Natural killer cell (primary cell): ENCODE measurements at places on chromosomes 1 and 21. TPM values are rescaled to one million over a fixed set of nuclear protein-coding genes. Genes with fewer than 3 reads are reported as not detected.

DNA sequence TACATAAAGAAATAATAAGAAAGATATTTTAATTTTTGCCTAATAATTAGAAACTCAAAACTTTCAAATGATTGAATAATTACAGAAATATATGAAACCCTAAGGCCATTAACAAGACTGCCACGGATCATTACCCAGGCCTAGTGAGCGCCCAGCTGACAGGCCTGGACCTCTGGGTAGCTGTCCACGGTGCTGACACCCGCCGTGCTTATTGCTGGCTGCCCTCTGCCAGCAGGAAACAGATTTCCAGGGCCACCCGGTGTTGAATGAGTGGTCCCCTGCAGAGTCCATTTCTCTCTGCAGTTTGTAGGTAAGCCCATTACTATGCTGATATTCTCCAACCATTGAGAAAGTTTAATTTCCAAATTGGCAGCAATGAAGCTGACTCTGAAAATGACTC lies 254.4 kb upstream of the GJB5 start:
- DNase-seq, result no peak

DNA sequence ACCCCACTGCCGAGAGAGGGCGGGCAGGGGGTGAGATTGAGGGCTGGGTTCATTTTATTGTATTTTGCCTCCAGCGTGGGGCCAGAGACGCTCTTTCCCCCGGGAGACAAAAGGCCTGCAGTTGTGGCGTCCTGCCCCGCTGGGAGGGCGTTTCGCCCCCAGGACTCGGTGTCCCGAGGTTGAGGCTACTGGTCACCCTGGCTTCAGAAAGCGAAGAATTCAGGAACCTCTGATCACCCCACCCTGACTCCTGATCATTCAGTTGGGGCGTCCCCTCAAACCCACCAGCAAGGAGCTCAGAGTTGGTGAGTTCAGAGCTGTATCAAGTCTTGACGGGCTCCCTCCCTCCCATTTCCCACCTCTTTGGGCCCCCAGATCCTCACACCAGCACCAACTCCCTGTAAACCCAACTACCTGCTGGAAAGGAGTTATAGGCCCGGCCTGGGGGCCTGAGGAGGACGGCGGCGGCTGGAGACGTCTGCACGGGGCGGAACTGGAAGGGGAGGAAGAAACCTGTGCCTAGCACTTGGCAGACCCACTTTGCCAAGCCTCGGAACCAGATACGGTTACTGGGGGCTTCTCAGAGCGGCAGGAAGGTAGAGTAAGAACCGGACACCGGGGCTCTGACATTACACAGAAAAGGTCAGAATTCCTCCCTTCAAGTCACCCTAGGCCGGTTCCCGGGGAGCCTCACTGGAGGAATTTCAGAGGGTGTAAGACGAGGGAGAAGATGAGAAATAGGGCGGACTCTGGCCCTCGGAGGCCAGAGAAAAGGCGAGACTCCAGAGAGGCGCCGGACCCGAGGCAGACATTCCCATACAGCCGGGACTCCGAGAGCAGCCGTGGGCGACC lies 761 bp upstream of the PAX7 start:
- DNase-seq, result no peak

- no peak for DNase-seq
Measured at GRCh38 chr1:193625255-193625654, 438.8 kb upstream of the B3GALT2 start.

GRCh38 chr1:184191181-184191621 lies 139.7 kb downstream of the TSEN15 start:
- DNase-seq, result no peak

GRCh38 chr1:57835620-57836019 lies 411.8 kb upstream of the DAB1 start:
- DNase-seq, result no peak

- no peak for DNase-seq
Measured at GRCh38 chr1:192513697-192514096, 61.9 kb upstream of the RGS1 start.

DNA sequence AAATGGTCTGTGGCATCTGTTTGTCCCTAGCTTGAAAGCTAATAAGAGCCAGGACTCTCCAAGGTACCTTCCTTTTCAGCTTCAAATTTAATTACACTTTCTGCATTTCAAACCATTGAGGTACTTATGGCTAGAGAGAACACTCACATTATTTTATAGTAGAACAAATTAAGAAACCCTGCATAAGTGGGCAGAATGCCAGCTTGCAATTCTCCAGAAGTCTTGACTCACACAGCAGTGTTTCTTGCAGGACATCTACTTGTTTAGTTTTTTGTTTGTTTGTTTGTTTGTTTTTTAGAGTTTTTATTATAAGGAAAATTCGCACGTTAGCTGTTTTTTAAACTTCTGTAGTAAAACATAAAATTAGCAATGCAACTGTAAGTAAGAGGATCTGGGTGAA lies 397.2 kb downstream of the NEGR1 start:
- no peak for DNase-seq

- no peak for DNase-seq
Measured at GRCh38 chr1:37166005-37166404, 131.7 kb upstream of the GRIK3 start.

GRCh38 chr1:14914351-14914988 lies 239.1 kb upstream of the TMEM51 start:
- no peak for DNase-seq

DNA sequence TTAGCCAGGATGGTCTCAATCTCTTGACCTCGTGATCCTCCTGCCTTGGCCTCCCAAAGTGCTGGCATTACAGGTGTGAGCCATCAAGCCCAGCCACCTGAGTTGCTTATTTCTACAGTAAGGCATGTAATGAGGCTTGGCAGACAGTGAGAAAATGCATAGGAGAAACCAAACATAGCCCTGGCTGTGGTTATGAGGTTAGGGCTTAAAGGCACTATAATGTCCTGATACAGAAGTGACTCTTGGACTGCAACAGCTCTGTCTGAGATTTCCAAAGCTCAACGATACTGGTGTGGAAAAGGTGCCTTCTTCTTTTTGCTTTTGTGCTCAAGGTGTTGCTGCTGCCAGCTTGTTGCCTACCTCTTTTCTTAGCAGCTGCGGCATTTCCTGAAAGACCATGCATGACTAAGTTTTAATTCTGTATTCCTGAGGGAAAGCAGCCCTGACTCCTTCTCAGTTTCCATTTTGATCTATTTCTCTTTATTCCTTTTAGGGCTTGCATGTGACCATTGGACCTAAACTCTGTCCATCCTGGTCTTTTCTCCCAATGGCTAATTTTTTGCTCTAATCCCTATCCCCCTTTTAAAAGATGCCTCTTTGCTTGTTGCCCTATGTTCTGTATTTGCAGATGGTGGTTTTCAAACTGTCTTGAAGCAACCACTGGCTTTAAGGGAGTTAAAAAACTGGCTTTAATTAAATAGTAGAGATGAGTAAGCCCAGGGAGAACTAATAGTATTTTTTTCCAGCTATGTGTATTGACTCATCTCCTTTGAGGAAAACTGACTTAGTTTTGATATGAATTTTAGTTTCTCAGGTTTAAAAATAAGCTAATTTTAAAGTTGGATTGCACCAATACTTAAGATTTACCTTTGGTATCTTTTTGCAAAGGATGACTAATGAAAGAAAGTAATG lies 70.3 kb downstream of the KIF1B start:
- no peak for DNase-seq

GRCh38 chr1:16716691-16717335 lies 23.5 kb upstream of the RNU1-4 start:
- no peak for DNase-seq

- no peak for DNase-seq
Measured at GRCh38 chr1:3141129-3141528, 72.1 kb downstream of the PRDM16 start.

DNA sequence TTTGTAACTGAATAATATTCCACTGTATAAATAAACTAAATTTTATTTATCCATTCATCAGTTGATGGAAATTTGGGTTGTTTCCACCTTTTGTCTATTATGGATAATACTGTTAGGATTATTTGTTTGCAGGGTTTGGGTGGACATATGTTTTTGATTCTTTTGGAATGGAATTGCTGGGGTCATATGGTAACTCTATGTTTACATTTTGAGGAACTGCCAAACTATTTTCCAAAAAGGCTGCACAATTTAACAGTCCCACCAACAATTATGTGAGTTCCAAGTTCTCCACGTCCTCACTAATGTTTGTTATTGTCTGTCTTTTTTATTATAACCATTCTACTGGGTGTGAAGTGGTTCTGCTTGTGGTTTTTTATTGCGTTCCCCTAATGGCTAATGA lies 4.3 kb upstream of the SERBP1 start:
- DNase-seq, result no peak

DNA sequence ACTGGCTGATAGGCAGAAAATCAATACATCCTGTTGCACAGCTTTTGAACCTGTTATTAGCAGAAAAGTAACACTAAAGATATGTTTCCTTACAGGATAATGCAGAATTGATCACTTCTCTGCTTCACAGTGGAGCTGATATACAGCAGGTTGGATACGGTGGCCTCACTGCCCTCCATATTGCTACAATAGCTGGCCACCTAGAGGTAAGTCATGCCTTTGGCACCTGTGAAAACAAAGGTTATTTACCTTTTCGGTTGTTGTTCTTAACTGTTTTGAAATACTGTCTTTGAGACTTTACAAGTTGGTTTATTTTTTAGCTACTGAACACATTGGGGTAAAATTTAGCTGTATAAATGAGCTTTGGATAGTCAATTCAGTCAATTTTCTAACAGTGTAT lies 36.3 kb downstream of the TNNI3K start:
- no peak for DNase-seq

GRCh38 chr1:14552246-14552965 lies 46.1 kb upstream of the KAZN start:
- no peak for DNase-seq

DNA sequence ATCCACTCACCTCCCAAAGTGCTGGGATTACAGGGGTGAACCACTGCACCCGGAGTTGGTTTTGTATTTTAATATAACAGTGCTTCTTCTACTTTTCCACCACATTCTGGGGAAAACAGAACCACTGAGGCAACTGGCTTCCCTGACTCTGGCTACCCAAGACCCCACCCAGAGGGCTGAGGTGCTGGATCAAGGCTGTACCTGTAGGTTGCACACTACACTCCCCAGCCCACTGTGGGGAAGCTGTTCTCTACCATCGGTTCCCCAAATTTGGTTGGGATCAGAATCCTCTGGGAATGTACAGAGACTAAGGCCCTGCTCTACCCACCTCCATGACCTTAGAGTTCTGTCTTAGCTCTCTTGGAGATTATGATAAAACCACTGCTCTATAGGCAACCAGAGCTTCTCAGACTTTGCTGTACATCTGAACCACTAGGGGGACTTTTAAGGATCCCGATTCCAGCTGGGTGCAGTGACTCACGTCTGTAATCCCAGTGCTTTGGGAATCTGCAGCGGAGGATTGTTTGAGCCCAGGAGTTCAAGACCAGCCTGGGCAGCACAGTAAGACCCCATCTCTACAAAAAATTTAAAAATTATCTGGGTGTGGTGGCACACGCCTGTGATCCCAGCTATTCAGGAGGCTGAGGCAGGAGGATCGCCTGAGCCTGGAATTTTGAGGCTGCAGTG lies 51.6 kb downstream of the GNG4 start:
- no peak for DNase-seq

KCNE2 gene
- not detected for total RNA-seq

APOBEC4 gene
- total RNA-seq, result not detected

AQP10 gene
- not detected for total RNA-seq

SLC19A2 gene
- total RNA-seq, result 5.3 TPM

SH3BGRL3 gene
- 488 TPM for total RNA-seq

SPRR5 gene
- total RNA-seq, result not detected

PGLYRP4 gene
- not detected for total RNA-seq
